NB4 (cell line): ENCODE measurements at places on chromosomes 7 and 10.

DNA sequence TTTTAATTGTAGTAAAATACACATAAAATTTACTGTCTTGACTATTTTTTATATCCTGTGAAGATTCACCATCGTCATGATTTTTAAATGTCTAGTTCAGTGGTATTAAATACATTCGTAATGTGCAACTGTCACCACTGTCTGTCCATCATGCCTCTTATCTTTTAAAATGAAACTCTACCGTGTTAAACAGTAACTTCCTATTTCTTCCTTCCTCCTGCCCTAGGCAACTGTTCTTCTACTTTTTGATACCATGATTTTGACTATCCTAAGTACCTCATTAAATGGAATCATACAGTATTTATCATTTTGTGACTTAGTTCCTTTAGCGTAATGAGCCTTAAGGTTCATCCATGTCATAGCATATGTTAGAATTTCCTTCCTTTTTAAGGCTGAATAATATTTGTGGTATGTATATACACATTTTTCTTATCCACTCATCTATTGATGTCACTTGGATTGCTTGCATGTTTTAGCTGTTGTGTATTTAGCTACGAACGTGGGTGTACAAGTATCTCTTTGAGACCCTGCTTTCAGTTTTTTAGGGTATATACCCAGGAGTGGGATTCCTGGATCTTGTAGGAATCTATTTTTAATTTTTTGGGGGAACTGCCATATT is 13.5 kb downstream of the SLK start:
- DNase-seq = peak; percentile 39

- DNase-seq = no peak
Measured at GRCh38 chr10:120360571-120360970, 96.5 kb upstream of the PLPP4 start.

- DNase-seq = no peak
Measured at GRCh38 chr10:92131275-92131820, 159.5 kb downstream of the CPEB3 start.

DNA sequence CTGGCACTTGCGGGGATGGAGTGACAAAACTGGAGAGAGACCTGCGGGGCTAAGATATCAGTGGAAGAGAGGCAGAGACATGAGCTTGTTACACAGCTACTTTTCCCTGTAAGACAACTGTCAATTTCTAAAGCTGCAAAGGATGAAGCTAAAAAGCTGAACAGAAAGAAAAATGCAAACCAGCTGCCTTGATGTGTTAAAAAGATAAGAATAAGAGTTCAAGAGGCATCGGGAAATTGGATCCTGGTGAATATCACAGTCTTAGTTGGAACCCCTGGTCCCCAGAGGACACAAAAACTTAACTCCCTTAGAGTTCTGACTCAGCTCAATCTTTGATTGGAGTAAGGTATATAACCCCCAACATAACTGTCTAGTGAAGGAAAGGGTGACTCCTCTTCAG is 38.8 kb downstream of the VPS41 start:
- DNase-seq = no peak

DNA sequence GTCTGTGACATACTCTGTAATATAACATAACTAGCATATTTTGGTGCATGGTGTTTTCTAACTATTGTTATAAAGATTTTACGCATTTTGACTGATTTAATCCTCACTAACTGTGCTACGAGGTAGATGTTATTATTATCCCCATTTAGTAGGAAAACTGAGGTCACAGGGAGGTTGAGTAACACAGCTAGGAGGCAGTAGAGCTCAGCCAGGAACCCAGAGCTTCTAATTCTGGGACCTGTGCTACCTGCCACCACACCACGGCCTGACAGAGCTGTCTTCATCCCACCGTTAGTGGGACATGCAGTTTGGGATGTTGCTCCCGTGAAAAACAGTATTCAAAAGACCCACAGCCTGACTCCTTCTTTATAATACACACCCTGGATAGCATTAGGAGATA is 962.5 kb downstream of the CNTNAP2 start:
- DNase-seq = no peak
